ENCODE measurements at places on chromosomes 12 and 14. TPM values are rescaled to one million over a fixed set of nuclear protein-coding genes. Genes with fewer than 3 reads are reported as not detected.

The TTC7B gene
- total RNA-seq = 48.3 TPM

The ATG2B gene
- 35.8 TPM for total RNA-seq

The GALNT16 gene
- 13.1 TPM for total RNA-seq

- DNase-seq = no peak
Observed at GRCh38 chr14:75655235-75655634, 5.4 kb downstream of the ERG28 start.

- DNase-seq = no peak
Observed at GRCh38 chr14:78335531-78335930, 165.4 kb downstream of the NRXN3 start.
